Upper lobe of right lung (tissue), 1 donor: ENCODE measurements at places on chromosomes 2 and 18. TPM values are rescaled to one million over a fixed set of nuclear protein-coding genes. Genes with fewer than 3 reads are reported as not detected.

GRCh38 chr2:64853306-64853705, 135.9 kb upstream of the SLC1A4 start:
- DNase-seq: no peak
- peak overlapping the region; percentile 65 for H3K27ac ChIP-seq
- H3K4me3 ChIP-seq: no peak overlapping the region
- peaks cover 32% of the 10 kb centered on the region for H3K4me1 ChIP-seq
- H3K27me3 ChIP-seq: no peaks in the 10 kb centered on the region

- no peak for DNase-seq
- peak overlapping the region; percentile 14 for H3K27ac ChIP-seq
- H3K4me3 ChIP-seq: no peak overlapping the region
- H3K27me3 ChIP-seq: no peaks in the 10 kb centered on the region
- peaks cover 20% of the 10 kb centered on the region for H3K4me1 ChIP-seq
Measured at GRCh38 chr18:5515011-5515784, 28.6 kb downstream of the EPB41L3 start.

GRCh38 chr2:236715077-236715476, 145.5 kb downstream of the ACKR3 start:
- no peak overlapping the region for H3K27ac ChIP-seq
- DNase-seq: no peak
- no peaks in the 10 kb centered on the region for H3K36me3 ChIP-seq
- H3K4me3 ChIP-seq: no peak overlapping the region
- H3K27me3 ChIP-seq: no peaks in the 10 kb centered on the region

DNA sequence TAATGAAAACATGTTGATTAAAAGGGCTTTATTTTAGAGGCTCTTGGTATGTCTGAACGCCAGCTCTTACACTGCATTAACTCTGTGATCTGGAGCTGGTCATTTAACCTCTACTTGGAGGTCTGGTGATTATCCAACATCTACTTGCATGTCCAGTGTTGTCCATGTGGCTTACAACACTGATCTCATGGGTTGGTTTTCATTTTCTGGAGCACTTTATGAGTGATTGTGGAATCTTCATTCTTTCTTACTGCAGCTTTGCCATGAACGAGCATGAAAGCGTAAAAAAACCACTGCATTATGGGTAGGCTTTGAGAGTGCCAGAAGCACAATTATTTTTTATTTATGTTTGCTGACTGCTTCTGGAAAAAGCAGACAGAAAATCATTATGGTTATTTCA, 4.8 kb downstream of the CCDC195 start:
- no peaks in the 10 kb centered on the region for H3K4me1 ChIP-seq
- no peak overlapping the region for H3K4me3 ChIP-seq
- H3K27me3 ChIP-seq: no peaks in the 10 kb centered on the region
- DNase-seq: no peak
- H3K36me3 ChIP-seq: no peaks in the 10 kb centered on the region
- no peak overlapping the region for H3K27ac ChIP-seq

The CRIM1 gene
- 158 TPM for total RNA-seq

GRCh38 chr2:11656671-11657101, 13.3 kb downstream of the NTSR2 start:
- no peaks in the 10 kb centered on the region for H3K36me3 ChIP-seq
- DNase-seq: no peak
- no peak overlapping the region for H3K27ac ChIP-seq
- peaks cover 4% of the 10 kb centered on the region for H3K27me3 ChIP-seq

- DNase-seq: no peak
- no peaks in the 10 kb centered on the region for H3K4me1 ChIP-seq
- H3K36me3 ChIP-seq: no peaks in the 10 kb centered on the region
Measured at GRCh38 chr2:230592775-230593174, 119.9 kb upstream of the CAB39 start.

GRCh38 chr2:216603010-216603883, 30.0 kb upstream of the IGFBP2 start:
- H3K4me3 ChIP-seq: no peak overlapping the region
- no peaks in the 10 kb centered on the region for H3K27me3 ChIP-seq
- DNase-seq: no peak
- no peaks in the 10 kb centered on the region for H3K36me3 ChIP-seq

- no peaks in the 10 kb centered on the region for H3K4me1 ChIP-seq
- no peak for DNase-seq
- no peak overlapping the region for H3K4me3 ChIP-seq
- H3K27ac ChIP-seq: no peak overlapping the region
- no peaks in the 10 kb centered on the region for H3K27me3 ChIP-seq
Measured at GRCh38 chr18:13026583-13027270, 35.6 kb downstream of the CEP192 start.

DNA sequence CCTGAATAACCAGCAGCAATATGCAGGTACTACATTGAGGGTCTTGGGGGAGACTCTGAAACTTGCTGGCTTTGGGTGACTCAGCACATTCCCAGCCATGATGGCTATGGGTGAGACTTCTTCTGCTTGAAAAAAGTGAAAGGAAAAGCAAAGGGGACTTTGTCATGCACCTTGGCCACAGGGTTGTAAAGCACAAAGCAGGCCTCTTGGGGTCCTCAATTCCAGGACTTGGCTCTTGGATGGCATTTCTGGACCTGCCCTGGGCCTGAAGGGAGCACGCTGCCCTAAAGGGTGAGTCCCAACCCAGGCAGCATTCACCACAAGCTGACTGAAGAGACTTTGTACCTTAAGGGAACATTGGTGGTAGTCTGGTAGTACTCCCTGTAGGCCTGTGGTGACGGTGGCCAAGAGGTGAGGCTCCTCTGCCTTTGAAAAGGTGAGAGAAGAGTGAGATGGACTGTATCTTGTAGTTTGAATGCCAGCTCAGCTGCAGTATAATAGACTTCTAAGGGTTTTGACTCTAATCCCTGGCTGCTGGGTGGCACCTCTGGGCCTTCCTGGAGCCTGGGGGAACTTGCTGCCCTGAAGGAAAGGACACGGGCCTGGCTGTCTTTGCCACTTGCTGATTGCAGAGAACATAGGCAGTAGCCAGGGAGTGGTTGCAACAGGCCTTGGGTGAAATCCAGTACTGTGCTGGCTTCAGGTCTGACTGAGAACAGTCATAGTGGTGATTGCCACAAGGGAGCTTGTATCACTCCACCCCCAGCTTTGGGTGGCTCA, 36.5 kb upstream of the CYTIP start:
- no peaks in the 10 kb centered on the region for H3K4me1 ChIP-seq
- no peaks in the 10 kb centered on the region for H3K27me3 ChIP-seq

The DSG4 gene
- total RNA-seq: not detected

The SCYGR4 gene
- not detected for total RNA-seq

The DNAJC5G gene
- not detected for total RNA-seq

GRCh38 chr2:173401716-173402326, 47.1 kb downstream of the CDCA7 start:
- H3K36me3 ChIP-seq: no peaks in the 10 kb centered on the region
- peaks cover 60% of the 10 kb centered on the region for H3K27me3 ChIP-seq
- no peak overlapping the region for H3K27ac ChIP-seq
- H3K4me3 ChIP-seq: no peak overlapping the region
- DNase-seq: no peak
- no peaks in the 10 kb centered on the region for H3K4me1 ChIP-seq

The EHD3 gene
- total RNA-seq: 13.0 TPM

The PCARE gene
- 0.55 TPM for total RNA-seq

- H3K36me3 ChIP-seq: no peaks in the 10 kb centered on the region
- no peak overlapping the region for H3K27ac ChIP-seq
- H3K27me3 ChIP-seq: no peaks in the 10 kb centered on the region
- DNase-seq: no peak
Measured at GRCh38 chr2:217215877-217216276, 356.0 kb upstream of the TNP1 start.

DNA sequence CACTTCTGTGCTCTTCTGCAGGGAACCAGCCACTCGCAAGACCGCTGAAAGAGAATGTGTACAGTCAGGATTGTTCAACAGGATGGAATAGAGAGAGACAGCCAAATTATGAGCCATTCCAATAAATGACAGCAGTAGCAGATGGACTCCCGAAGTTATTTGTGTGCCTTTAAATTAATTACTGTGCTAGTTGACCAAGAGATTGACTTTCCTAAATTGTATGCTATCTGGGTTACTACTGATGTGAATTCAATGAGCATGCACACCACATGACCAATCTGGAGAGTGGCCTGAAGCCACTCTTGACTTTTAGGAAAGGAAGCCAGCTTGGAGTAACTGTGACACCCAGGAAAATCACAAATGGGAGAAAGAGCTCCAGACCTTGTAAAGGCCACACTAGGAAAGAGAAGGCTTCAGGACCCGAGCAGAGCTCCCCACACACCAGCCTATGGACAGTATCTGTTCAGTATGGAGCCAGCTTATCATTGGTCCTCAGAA, 52.8 kb downstream of the CHMP3 start:
- H3K4me3 ChIP-seq: no peak overlapping the region
- H3K36me3 ChIP-seq: peaks cover 49% of the 10 kb centered on the region
- peaks cover 10% of the 10 kb centered on the region for H3K4me1 ChIP-seq
- DNase-seq: no peak
